ENCODE measurements at places on chromosomes 4 and X. TPM values are rescaled to one million over a fixed set of nuclear protein-coding genes. Genes with fewer than 3 reads are reported as not detected.

- no peak for DNase-seq
These were observed 47.0 kb downstream of the ANXA10 start for GRCh38 chr4:168139336-168139735.

DNA sequence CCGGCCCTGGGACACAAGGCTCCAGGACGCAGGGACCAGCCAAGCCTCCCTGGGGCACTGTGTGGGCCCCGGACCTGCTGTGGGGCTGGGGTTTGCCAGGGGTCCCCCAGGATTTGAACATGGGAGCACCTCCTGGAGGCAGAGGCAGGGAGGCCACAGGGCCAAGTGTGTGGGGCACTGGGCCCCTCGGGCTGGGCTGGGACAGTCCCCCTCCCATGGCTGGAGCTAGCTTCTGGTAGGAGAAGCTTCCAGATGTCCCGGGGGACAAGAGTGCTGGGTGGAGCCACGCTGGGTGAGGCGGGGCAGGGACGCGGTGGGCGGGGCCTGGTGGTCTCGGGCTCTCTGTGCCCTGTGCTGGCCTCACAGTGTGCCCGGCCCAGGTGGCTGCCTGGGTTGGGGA lies 18.6 kb downstream of the FGFRL1 start:
- DNase-seq: peak; percentile 82

DNA sequence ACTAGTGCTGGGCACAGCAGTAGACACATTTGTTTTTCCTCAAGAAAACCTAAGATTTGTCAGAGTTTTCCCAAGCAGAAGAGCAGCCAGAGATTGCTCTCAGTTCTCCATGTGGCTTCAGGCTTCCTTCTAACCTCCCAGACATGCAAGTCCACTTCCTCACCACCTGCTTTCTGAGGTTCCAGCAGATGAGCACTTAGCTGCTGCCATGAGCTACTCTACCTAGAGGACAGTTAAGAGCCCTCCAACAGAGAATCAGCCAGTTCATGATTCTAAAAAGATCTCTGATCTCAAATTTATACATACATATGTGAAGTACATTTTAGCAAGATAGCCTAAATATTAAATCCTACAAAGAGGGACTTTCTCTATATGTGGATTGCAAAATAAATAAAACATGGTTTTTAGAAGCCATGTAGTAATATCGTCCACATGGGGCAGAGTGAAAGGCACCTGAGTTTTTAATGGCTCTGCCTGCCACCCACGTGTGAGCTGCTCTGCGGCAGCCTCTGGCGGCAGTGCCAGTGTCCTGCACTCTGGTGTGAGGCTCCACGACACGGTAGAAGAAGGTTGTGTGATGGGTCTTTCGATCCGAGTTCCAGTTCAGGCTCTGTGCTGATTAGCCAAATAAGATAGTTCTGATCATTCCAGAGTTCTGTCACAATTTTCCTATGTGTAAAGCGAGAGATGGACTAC lies 10.3 kb downstream of the CYP4V2 start:
- DNase-seq: peak; percentile 81

SYP gene
- 0.45 TPM for total RNA-seq

MAGEA1 gene
- not detected for total RNA-seq

- DNase-seq: no peak
These were observed 92.7 kb downstream of the TENT5D start for GRCh38 chrX:80512924-80513323.

DNA sequence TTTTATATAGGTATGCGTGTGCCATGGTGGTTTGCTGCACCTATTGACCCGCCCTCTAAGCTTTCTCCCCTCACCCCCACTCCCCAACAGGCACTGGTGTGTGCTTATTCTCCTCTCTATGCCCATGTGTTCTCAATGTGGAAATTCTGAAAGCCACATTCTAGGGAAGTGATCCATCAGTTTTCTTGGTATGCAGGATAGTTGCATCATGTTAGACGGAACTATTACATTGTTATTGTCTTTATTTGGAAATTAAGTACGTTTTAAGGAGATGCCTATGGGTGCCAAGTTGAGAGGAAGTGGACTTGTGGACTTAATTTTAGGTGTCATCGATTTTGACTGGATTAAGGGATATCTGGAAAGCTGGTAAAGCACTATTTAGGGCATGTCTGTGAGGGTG lies 204.6 kb downstream of the RBM46 start:
- DNase-seq: no peak

MTMR8 gene
- total RNA-seq: 3.2 TPM

SPANXN4 gene
- total RNA-seq: not detected

MYL5 gene
- total RNA-seq: 20.0 TPM

DNA sequence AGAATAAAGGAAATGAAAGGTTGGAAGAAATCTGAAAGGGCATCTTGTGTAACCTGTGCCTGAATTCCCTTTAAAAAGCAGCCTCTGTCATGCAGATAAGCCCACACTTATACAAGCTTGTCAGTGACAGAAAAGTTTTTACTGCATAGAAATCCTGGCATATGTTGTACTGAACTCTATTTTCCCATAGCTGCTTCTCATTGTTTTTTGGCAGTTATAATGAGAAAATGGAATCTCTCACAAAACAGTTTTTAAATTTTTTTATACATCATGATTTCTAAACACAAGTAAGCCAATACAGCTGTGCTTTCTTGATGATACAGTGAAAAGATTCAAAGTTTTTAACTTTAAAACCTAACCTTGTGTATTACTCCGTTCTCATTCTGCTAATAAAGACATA lies 511.4 kb upstream of the ARX start:
- no peak for DNase-seq

CXXC4 gene
- total RNA-seq: 5.6 TPM

GRCh38 chrX:45352611-45353010 lies 151.9 kb upstream of the DIPK2B start:
- DNase-seq: no peak

GRCh38 chrX:12894074-12895030 lies 12.1 kb upstream of the TLR8 start:
- no peak for DNase-seq

DNA sequence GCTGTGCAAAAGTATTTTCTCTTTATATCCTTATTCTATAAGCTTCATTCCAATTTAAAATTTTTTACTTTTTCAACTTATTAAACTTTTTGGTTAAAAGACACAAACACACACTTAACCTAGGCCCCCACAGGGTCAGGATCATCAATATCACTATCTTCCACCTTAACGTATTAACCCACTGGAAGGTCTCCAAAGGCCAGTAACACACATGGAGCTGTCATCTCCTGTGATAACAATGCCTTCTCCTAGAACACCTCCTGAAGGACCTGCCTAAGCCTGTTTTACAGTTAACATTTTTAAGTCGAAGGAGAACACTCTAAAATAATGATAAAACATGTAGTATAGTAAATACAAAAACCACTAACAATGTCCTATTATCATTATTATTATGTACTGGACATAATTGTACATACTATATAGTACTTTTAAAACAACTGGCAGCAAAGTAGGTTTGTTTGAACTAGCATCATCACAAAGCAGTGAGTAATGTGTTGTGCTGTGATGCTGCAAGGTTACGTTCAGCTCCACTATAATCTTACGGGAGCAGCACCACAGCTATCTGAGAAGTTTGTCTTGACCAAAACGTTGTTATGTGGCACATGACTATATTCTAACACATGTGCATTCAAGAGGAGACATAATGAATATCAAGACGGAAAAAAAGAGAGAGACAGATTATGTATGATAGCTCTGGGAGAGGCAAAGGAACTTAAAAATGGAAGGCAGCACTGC lies 33.7 kb downstream of the DHX15 start:
- no peak for DNase-seq

GRCh38 chr4:150782311-150782710 lies 200.4 kb downstream of the MAB21L2 start:
- DNase-seq: no peak

DNA sequence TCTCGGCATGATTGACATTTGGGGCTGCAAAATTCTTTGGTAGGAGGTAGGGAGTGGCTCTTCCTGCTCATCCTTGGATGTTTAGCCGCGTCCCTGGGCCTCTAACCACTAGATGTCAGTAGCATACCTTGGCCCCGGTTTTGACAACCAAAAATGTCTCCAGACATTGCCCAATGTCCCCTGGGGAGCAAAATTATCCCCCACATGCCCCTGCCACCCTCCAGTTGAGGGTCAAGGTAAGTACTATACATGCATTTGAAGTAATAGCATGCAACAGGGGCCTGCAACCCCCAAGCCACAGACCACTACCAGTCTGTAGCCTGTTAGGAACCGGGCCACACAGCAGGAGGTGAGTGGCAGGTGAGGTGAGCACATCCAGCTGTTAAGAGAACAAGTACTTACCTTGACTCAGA lies 17.6 kb upstream of the KIAA1210 start:
- peak; percentile 71 for DNase-seq

- no peak for DNase-seq
These were observed 328.7 kb downstream of the PCDH18 start for GRCh38 chr4:137203601-137204000.

- DNase-seq: peak; percentile 88
These were observed 18.6 kb downstream of the TRIM2 start for GRCh38 chr4:153222707-153223426.

DNA sequence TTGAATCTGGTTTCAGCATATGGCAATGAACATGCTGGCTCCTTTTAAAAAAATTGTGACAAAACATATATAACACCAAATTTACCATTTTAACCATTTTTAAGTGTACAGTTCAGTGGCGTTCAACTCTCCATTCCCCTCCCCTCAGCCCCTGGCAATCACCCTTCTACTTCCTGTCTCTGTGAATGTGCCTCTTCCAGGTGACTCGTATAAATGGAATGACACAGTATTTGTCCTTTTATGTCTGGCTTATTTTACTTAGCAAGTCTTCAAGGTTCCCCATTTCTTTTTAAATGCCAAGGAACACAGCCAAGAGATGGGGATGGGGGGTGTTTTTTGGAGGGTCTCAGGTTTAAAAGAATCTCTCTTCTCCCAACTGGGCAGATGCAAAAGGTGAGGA lies 35.4 kb upstream of the BCLAF3 start:
- DNase-seq: no peak

GIMD1 gene
- not detected for total RNA-seq

DNA sequence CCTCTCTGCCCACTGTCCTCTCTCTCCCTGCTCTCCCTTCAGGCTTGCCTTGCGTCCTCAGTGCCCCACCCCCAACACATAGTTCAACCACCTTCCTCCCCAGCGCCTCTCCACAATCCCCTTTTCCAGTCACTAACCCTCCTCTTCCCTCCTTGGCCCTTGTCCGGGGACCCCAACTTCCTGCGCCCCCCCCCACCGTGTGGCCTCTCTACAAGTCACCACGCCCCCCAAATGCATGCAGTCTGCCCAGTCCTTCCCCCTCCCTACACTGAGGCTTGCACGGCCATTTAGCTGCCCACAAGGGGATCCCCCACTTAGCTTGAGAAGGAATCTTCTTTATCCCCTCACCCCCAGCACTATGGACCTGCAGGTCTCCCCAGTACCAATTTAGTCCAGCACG lies 569 bp downstream of the CXCR3 start:
- DNase-seq: no peak

DNA sequence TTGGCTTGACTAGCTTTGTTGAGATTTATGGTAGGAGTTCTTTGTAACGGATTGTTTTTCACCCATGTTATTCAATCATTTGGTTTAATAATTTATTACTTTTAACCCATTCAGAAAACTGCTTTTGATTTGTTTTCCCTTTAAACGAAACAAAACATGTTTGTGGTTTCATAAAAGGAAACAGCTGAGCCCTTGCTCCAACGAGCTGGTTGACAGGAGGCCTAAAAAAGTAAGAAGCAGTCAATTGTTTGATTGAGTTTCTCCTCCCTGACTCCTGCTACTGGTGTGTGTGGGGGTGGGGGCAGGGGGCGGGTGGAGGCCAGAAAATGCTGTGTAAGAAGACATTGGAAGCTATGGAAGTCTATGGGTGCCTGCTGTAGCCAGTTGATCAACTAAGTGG lies 102.8 kb downstream of the CHRDL1 start:
- DNase-seq: no peak

GRCh38 chr4:107442538-107443111 lies 277.4 kb downstream of the PAPSS1 start:
- no peak for DNase-seq

GRCh38 chr4:171834640-171835039 lies 21.4 kb downstream of the GALNTL6 start:
- DNase-seq: no peak

MYOZ2 gene
- total RNA-seq: not detected

GRCh38 chr4:143386812-143387211 lies 50.1 kb downstream of the GAB1 start:
- DNase-seq: no peak

PARM1 gene
- 0.23 TPM for total RNA-seq

PF4V1 gene
- not detected for total RNA-seq

TLR1 gene
- not detected for total RNA-seq

GAGE2A gene
- total RNA-seq: not detected

- DNase-seq: no peak
These were observed 419.5 kb upstream of the ATOH1 start for GRCh38 chr4:93409035-93409434.

DNA sequence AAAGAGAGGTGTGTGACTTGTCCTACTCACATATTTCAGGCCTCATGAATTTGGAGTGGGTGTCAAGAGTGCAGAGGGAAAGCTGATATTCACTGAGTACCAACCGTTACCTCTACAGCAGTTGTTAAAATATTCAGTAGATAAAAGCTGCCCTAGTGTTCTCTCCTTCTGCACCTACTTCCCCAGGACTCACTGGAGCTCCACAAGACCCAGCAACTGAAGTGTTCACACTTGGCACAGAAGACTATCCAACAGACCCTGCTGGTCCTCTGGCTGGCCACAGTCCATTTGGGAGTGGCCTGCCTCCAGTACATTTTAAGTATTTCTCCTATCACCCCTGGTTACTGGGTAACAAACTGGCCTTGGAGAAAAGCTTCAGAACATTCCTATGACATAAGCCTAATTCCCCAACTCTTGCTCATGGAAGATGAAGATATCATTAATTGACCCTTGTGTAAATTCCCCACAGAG lies 70.8 kb downstream of the PPARGC1A start:
- DNase-seq: no peak

DNA sequence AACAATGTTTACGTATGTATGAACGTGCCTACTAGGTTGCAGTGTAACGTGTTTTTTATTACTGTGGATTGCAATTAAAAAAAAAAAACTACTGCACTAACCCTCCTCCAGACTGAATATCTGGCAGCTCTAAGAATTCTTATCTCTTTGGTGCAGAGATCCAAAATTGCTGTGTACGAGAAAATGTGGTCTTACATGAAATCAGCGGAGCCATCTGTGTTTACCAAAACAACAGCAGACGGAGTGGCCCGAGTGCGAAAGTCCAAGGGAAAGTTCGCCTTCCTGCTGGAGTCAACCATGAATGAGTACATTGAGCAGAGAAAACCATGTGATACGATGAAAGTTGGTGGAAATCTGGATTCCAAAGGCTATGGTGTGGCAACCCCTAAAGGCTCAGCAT lies 268.1 kb downstream of the THOC2 start:
- DNase-seq: no peak

GPR82 gene
- total RNA-seq: not detected

- DNase-seq: peak; percentile 65
These were observed 598.7 kb upstream of the TECRL start for GRCh38 chr4:65007841-65008439.

IGFBP7 gene
- total RNA-seq: 1.1 TPM

GRCh38 chrX:151624677-151625076 lies 61.2 kb downstream of the PASD1 start:
- DNase-seq: no peak

All from endodermal cell (in vitro differentiated cells).